ENCODE measurements at places on chromosomes 1 and 21.

GRCh38 chr1:12539705-12540579 is 78.1 kb downstream of the DHRS3 start:
- no peak for DNase-seq

DNA sequence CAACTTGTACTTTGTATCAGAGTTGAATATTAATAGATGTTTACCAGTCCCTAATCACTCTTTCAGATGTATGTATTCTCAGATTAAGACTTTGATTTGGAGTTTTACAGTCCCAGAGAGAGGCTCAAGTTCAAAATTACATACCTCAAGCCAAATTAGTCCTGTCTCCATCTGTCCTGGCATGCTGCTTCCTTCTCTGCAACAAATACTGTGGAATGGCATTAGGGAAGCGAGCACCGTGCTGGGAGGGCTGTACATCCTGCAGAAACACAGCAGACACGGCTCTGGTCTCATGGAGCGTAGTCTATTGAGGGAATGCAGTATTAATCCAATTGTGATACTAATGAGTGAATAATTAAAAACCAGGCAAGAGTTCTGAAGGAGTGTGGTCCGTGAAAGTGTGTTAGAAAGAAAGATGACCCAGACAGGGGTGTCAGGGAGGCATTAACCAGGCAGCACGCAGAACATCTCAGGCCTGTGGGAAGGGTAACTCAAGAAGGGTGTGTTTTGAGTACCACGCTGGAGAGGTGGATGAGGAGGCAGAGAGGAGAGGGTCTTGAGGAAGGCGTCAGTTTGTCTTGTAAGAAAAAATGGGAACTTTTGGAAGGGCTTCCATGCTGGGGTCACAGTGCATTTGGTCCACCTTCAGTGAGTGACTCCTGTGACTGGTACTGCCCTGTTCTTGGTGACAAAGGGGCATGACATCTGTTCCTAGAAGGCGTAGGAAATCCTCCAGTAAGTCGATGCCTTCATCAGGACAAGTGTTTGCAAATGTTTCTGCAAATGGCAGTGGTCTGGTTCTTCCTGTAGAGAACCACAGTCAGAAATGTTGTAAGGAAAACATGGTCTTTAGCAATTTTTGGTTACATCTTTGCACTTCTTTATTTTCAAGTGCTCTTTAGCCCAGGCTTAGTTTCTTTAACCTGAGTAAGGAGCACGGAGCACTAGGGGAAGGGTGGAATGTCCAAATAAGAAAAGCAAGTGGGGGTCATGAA is 1.6 kb downstream of the RAB4A start:
- DNase-seq = peak; percentile 71

DNA sequence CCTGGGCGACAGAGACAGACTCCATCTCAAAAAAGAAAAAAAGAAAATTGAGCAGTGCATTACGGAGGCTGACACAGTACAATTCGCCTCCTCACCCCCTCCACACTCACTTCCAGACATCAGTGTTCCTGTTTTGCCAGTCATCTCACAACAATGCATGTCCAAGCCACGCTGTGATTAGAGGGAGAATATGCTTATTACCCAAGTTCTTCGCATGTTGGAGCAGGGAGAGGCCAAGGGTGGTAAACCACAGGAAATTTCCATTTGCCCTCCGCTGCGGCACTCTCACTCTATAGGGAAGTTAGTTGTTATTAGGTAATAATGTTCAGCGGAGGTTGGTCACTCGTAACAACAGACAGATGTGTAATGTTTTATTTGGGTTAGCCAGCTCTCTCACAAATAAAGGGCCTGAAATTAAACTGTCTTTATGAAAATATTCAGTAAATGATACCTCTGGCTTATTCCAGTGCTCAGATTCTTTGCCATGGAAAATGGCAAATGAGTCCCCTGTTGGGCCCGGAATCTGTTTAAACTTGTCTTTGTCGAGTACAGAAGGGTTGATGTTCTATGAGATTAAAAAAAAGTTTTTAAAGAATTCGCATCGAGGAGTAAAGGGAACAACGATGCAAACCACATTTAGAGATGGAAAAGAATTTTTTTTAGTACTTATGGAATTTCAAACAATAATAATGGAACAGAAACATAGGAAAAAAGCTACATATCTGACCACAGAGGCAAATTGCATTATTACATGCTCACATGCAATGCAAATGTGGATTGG is 33.1 kb downstream of the KCNJ15 start:
- no peak for DNase-seq

DNA sequence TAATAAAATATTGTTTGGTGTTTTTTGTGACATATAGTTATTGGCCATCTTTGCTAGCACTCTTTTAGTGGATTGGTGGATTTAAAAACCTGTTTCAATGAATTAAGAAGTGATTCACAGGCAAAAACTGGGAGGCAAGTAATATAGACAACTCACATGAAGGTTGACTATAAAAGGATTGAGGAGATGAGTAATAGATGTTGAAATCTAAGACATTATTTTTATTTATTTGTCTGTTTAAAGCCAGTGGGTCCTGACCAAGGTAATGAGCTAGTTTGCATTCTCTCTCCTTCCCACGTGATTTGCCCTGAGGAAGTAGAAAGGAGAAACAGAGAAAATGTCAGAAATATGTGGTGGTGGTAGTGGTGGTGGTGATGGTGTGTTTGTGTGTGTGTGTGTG is 351.5 kb upstream of the ZP4 start:
- no peak for DNase-seq

- no peak for DNase-seq
Measured at GRCh38 chr1:203189951-203190352, 3.4 kb upstream of the CHI3L1 start.

- peak; percentile 41 for DNase-seq
Measured at GRCh38 chr1:152917794-152918193, 9.4 kb downstream of the IVL start.

- DNase-seq = no peak
Measured at GRCh38 chr1:35185200-35185599, 7.7 kb downstream of the SFPQ start.

GRCh38 chr1:148263128-148263905 is 111.2 kb upstream of the NBPF11 start:
- peak; percentile 90 for DNase-seq

DNA sequence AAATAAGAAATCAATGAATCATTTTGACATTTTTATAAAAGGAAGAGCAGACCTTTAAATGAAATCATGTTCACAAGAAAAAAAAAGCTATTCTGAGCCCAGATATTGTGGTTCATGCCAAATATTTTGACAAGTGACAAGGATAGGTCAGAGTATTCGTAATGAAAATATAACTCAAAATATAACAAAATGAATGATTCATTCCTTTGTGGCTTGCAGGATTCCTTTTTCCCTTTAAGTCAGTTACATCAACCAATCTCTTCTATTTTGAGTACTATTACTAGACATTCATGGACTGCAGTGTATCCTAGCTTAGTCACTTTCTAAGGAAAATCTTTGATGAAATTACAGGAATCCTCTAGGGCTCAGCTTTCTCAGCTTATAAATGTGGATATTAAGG is 188.7 kb downstream of the COL11A1 start:
- DNase-seq = no peak

DNA sequence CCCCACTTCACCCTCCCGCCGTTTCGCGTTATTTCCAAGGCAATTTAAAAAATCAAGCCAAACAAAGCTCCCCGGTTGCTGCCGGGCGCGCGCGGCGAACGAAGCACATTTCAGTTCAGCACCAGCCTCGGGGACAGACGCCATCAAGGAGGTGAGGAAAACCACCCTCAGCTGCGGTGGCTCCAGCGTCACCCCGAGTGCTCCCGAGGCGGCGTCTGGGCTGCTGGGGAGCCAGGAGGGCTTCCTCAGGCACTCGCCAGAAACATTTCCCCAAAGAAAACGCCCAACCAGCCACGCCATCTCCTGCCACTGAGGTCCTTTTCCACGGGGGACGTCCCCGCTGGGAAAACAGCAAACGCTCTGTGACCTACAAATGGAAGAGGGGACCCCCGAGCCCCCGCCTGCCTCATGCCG is 623 bp downstream of the GNG4 start:
- DNase-seq = peak; percentile 63

GRCh38 chr1:45013551-45014209 is 1.6 kb downstream of the UROD start:
- no peak for DNase-seq

DNA sequence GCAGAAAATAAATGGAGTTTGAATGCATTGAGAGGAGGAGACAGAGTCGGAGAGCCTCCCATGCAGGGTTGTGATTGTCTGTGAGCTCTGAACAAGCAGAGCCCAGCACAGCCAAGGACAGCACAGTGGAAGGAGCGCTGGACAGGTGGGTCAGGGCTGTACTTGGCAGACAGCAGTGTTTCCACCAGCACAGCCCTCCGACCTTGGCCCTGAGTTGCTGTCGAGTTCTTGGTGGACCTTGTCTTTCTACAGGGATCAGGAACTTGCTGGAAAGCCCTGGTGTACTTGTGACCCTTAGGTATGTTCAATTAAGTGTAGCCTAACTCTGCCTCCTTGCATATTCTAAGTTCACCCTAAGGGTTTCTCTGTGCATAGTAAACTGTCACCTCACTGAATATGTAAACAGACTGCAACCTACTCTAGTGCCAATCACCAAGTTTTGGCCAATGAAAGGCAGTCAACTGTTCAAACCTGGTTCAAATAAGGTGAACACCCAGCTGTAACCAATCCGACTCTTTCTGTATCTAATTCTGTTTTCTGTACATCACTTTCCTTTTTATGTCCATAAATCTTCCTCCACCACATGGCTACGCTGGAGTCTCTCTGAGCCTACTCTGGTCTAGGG is 86.6 kb upstream of the SLC25A33 start:
- peak; percentile 43 for DNase-seq

- no peak for DNase-seq
Measured at GRCh38 chr1:200415789-200416593, 6.2 kb upstream of the ZNF281 start.

DNA sequence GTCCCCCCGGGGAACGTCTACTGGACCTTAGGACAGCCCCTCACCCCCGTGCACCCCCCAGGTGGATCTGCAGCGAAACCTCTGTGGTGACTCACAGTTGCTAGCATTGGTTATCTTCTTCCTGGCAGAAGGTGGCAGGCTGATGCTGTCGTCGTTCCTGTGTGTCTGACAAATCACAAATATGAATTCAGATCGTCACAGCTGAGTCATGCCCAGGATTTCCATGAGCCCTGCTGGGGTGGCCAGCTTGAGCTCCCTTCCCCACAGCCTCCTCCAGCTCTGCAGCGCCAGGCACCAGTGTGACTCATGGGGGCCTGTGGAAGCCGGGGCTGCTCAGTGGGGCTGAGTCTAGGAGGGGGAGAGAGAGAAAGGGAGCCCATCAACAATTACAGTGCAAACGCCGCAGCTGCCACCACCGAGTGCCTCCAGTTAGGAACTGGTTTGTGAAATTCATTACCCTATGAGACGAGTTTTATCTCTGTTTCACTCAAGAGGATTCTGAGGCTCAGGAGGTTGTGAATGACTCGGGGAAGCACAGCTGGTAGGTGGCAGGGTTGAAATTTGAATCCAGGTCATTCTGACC is 197.9 kb downstream of the DYRK1A start:
- DNase-seq = peak; percentile 60

GRCh38 chr1:54812801-54813484 is 11.8 kb upstream of the TTC22 start:
- no peak for DNase-seq

DNA sequence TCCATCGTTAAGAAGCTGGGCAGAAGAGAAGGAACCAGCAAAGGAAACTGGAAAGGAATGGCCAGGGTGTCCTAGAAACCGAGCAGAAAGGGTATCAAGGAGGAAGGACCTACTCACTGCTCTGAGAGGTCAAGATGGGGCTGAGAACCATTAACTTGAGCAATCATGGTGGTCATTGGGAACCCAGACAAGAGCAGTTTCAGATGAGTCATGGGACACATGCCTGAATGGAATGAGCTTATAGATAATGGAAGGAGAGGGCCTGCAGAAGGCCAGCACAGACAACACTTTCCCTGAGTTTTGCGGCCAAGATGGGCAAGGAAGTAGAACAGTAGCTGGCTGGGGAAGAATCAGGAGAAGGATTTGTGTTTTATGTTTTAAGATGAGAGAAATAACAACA is 383.2 kb downstream of the KIF26B start:
- no peak for DNase-seq

DNA sequence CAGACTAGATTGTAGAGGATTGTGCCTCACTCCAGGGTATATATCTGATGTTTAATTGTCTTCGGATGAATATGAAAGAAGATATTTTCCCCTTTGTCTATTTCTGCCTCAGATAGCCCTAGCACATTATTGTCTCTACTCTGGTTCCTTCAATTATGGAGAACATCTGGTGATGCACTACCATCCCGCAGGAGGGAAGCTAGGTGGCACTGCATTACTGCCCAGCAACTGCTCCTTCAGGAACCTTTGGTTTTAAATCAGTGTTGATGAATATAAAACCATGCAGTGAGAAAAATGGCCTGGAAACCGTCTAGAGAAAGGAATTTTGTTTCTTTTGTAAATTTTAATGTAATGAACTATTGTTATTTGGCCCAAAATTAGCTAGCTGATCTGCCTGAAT is 68.5 kb downstream of the GPR88 start:
- DNase-seq = peak; percentile 32

DNA sequence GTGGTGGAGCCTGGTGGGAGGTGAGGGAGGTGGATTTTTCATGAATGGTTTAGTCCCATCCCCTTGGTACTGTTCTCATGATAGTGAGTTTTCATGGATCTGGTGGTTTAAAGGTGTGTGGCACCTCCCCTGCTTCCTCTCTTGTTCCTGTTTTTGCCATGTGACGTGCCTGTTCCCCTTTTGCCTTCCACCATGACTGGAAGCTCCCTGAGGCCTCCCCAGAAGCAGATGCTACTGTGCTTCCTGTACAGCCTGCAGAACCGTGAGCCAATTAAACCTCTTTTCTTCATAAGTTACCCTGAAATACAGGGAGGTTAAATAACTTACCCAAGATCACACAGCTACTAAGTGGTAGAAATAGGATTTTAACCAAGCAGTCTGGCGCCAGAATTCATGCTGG is 4.3 kb upstream of the HEYL start:
- DNase-seq = no peak
